ENCODE measurements at places on chromosomes 3 and 15.

DNA sequence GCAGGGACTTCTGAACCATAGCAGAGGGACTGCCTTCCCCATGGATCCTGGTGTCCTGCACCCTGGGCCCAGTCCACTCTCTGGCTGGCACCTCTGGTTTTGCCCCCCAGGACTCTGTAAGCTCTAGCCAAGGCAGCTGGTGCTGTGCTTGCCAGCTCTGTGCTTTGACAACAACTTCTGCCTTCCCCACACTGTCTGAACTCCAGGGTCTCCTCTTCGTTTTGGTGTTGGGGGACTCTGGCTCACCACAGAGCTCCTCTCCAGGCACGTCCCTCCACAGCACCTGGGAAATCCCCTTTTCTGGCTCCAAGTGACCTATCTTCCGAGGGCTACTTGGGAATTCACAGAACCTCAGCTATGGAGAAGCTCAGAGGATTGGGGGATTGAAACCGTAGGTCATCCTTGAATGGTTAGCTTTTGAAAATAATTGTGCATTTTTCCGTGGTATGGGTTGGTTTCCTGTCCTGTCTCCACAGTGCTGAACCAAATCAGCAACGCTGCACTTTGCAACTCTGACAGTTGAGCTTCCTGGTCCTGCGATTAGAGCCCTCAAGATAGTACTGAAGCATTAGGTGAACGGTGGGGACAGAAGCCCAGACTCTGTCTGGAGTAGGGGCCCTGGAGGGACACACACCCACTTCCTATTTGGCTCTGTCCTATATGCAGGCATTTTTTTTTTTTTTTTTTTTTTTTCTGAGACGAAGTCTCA lies 152.4 kb downstream of the APBA2 start:
- peak; percentile 55 for DNase-seq

DNA sequence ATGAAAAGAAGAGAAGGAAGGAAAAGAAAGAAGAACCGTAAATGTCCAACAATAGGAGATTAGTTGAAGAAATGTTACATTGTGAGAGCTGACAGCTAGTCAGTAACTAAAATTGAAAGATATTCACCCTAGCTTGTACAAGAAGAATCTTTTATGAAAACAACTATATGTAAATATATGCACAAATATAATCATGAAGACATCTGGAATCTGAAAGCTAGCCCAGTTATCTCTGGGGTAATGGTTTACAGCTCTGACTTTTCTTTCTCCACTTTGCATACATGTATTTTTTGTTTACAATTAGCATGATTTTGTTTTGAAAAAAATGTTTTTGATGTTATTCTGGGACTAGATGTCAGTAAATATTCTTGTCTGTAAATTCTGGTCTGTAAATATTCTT lies 37.1 kb upstream of the ADAMTSL3 start:
- DNase-seq: no peak

DNA sequence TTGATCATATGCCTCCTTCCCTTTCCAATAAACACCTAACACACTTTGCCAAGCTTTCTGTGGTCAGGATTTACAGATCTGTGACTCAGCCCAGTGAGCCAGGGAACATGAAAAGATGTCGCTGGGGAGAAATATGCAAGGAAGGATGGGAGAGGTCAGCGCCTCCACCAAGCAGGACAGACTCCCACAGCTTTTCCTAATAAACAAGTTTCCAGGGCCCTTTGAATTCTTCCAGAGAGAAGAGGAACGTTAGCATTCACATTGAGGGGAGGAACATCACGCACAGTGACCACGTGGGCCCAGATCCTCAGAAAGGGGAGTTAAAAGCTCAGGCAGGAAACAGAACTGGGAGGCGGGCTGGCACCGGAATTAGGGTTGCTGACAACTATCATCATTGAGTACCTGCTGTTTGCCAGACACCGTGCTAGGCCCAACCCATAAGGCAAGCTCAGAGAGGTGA lies 33.3 kb upstream of the MRPS22 start:
- DNase-seq: no peak

DNA sequence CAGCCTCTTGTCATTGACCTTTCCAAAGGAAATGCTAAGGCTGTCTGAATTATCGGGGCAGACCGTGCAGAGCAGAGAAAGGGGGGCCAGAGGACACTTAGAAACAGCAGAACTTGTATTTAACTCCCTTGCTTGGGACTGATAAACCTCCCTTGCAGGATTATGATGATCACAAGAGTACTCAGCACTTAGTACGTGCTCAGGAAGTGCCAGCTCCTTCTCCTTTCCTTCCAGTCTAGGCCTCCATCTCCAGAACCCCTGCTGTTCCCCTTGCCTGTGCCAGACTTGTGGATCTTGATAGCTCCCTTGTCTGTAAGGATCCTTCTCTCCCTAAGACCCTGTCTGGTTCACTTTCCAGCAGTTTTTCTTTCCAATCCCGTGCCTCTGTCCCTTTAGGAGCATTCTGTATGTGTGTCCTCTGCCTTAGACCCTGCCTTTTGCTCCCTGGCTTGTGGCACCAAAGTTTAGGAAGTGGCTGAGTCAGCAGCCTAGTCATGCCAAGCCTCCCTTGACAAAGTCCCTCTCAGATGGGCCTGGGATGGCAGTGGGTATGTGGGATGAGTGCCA lies 747 bp downstream of the SORD start:
- peak; percentile 69 for DNase-seq

DNA sequence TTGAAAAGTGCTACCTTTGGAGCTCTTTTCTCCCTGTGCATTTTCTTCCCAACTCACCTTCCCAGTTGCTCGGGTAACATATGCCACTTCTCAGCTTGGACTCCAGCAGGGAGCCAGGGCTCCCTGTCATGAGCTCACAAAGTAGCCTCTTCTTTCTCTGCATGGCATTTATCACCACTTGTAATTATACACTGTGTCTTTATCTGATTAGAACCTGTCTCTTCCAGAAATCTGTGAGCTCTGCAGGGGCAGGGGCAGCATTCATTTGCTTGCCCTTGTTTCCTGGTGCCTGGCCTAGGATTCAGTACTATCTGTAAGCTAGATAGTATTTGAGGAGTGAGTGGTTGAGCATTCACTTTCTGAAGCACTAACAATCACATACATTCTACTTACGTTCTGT lies 100.9 kb downstream of the CLSTN2 start:
- DNase-seq: no peak

DNA sequence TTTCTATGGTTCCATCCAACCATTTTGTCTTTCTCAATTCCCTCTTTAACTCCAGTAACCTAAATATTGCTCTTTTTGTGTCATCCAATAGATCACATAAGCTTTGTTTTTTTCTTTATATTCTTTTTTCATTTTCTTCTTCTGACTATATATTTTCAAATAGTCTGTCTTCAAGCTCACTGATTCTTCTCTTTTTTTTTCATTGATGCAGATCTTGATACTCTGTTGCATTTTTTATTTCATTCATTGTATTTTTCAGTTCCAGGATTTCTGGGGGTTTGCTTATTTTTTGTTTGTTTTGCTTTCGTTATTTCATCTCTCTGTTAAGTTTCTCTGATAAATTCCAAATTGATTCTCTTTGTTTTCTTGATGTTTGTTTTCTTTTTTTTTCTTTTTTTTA lies 36.2 kb downstream of the CLDN1 start:
- no peak for DNase-seq

GRCh38 chr15:61025308-61025707 lies 203.8 kb downstream of the RORA start:
- no peak for DNase-seq

DNA sequence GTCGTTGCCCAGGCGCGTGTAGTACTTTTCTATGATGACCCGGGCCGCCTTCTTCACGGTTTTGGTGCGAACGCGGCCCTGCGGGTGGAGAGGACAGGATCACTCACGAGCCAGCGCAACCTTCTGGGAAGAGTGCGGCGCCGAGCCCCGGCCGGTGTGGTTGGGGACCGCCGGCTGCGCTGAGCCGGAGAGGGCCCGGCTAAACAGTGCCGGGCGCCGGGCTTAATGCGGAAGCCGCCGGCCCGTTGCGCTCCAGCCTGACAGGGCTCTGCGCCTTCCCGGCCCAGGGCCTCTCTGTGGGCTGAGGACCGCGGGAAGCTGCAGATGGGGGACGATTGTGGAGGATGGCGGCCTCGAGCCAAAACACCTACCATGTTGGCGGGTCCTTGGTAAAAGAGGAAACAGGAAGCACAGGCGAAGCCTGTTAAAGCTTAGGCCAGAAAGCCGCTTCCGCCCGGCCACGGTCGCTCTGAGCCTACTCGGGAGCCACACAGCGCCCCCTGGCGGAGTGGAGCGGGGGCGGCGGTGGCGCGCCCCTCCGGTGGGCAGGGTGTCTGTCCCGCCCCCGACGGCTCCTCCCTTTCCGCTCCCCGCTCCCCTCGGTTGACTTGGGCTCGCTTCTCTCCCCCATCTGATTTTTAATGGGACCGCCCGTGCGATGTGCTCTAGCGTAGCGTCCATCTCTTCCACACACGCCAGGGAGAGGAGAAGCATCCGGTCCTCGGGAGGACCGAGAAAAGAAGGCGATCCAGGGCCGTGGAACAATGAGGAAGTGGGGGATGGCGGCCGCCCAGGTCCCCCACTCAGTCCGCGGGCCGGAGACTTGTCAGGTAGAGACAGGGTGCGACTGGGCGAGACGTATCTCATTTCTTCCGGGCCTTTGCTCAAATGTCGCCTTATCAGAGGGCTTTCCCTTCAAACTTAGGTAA lies at the start of gene RPS17:
TSS of gene RPS17 (minus strand) at position 403 of the 929 bp plus-strand sequence. CDS start at position 374, 29 bp downstream.
- DNase-seq: peak; percentile 98

DNA sequence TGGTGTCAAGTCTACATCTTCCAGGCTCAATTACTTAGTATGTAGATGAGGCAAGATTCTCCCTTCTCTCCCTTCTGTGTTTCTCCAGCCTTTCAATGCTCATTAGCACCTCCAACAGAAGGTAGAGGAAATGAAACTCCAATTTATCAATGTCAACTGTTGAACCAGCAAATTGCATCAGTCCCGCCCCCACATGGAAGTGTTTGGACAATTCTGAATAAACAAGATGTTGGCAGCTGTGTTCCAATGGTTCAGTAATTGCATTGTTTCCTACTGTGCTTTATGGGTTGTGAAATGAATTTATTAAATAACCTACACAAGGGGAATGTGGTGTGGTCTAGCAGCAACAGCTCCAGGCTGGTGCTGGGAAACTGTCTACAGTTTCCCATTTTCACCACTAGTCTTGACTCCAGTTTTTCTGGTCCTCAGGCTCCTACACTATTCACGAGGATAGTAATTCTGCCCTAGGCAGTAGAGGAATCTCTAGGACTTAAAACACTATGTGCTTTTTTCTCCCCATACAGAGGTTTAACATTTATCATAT lies 91.9 kb downstream of the MB21D2 start:
- DNase-seq: peak; percentile 13

DNA sequence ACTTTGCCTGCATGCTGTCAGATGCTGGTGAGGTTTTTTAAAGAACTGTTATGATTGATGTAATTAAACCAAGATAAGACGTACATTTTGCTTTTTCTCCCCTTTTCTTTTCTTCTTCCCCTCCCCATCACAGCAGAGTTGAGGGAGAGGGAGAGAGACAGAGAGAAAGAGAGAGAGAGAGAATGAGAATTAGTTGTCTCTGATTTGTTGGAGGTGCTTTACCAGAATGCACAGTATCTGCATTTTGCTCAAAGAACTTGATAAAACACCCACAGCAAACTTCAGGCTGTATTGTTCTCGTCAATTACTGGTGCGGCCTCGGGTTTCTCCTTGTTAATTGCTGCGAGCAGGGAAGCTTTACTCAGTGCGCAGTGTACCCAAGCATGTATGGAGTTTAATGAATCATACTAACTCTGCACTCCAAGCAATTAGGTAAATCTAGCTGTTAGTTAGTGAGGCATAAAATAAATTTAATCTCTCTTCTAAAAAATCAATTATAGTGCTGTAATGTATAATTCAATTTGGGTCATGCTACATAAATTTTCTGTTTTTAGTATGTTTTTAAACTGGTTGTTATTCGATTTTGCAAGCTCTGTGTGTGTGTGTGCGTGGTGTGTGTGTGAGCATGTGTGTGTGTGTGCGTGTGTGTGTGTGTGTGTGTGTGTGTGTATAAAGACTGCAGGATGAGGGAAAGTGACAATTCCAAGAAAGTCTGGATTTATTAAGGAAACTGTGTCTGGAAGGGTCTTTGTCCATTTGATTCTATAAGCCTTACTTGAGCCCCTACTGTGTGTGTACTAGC lies 273.4 kb downstream of the TLE3 start:
- no peak for DNase-seq

DNA sequence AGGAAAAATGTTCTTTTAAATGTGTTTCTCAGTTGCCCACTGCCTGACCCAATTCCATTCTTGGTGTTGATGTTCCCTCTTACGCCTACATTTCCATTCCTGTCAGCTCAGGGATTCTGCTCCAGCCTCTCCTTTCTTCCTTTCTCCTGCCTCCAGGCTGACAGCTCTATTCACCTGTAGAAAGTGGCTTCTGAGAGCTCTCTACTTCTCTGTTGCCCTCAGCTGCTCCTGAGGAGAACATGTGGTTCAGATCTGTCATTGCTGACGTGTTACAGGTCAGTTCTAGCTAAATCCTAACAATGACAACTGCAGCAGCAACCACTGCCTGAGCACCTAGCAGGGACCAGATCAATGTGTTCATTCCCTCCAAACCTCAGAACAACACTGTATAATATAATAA lies 144.9 kb upstream of the PLAAT1 start:
- no peak for DNase-seq
